Naive thymus-derived CD4-positive, alpha-beta T cell (primary cell): ENCODE measurements at places on chromosomes 7 and 10.

DNA sequence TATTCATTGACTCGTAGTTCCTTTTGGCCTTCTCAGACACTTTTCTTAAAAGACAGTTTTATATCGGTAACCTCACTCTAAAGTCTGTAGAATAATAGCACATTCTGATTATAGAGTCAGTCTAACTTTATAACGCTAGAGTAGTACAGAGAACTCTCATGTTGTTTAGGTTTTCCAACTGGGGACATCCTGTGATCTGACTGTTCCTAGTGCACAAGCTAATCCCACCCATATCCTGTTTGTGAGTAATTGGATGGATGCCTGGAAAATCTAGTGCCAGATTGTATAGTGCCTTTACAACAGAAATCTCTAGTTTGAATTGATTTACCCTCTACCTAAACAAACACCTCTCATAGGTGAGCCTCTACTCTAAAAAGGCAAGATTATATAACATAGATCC, 107.4 kb downstream of the ZEB1 start:
- DNase-seq: no peak
- H3K36me3 ChIP-seq: no peaks in the 10 kb centered on the region
- H3K4me3 ChIP-seq: no peak overlapping the region

DNA sequence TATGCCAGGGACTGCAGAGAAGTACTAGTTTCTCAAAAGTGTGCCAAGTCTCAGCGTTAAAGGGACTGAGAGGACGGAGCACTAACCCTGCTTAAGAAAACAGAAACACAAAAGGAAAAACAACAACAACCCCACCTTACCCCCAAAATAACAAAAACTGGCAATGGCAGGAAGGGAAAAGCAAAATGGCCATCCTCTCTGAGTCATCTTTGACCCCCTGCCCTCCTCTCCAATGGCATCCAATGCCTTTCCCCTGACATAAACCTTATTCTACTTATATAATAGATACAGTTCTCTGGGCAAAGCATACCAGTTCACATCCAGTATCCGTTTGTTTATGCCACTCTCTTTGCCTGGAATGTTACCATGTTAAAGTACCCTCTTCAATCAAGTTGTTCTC, 1.6 kb downstream of the POLR1F start:
- no peaks in the 10 kb centered on the region for H3K27me3 ChIP-seq
- DNase-seq: no peak
- peaks cover 19% of the 10 kb centered on the region for H3K4me1 ChIP-seq
- H3K36me3 ChIP-seq: peaks cover 3% of the 10 kb centered on the region
- H3K27ac ChIP-seq: no peak overlapping the region

DNA sequence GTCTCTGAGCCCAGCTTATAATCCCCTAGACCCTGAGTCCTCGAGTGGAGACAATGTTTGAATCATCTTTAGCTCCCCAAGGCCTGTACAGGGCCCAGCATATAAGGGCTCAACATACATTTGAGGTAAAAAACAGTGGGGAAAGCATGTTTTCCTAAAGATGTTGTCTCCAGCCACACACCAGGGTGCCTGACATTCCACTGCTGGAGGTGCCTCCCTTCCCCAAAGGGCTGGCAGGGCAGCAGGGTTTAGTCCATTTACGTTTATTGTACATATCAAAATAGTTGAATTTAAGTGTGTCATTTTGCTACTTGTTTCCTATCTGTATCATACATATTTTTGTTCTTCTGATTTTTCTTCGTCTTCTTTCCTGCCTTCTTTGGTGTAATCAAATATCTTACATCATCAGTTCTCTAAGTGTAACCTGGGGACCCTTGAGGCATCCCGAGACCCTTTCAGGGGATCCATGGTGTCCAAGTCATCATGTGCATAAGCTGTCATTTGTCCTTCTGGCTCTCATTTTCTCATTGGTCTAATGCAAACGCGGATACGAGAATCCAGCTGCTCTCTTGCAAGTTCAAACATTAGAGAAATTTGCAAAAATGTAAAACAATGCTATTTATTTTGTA, 101.6 kb downstream of the PDGFA start:
- no peak overlapping the region for H3K27ac ChIP-seq
- no peaks in the 10 kb centered on the region for H3K36me3 ChIP-seq
- no peak overlapping the region for H3K4me3 ChIP-seq
- no peaks in the 10 kb centered on the region for H3K27me3 ChIP-seq
- no peak for DNase-seq
- H3K4me1 ChIP-seq: peaks cover 6% of the 10 kb centered on the region

DNA sequence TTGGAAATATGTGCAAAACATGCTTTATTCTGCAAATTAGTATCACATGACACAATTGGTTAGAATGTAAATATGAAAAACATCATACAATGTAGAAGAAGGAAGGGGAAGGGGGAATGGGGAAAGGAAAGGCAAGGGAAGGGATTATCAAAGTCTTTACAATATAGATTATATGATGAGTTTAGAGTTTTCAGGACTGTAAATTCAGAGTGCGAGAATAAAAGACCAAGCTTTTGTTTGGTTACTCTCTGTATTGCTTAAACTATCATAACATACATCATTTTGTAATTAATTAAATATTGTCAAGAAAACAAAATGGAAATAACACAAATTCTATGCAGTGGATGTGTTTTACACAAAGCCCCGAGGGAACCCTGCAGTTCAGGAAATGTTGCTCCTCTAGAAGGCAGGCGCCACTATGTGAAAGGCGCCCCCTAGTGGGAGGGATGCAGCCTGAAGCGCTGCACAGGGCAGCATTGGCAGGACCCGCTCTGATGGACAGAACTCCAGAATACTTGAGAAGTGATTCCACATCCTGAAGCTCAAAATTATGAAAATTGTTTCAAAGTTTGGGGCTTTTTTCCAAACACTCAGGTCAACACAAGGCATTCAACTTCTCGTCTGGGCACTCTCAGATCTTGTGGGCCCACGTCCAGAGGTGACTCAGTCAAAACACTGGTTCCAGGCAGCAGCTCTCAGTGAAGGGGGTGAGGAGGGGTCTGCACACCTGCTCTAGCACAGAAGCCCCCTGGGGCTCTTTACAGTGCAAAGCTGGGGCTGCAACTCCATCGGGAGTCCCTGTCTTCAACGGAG, 31.6 kb upstream of the TMEM254 start:
- H3K36me3 ChIP-seq: no peaks in the 10 kb centered on the region
- no peak overlapping the region for H3K27ac ChIP-seq
- H3K4me1 ChIP-seq: no peaks in the 10 kb centered on the region
- H3K4me3 ChIP-seq: no peak overlapping the region
- H3K27me3 ChIP-seq: no peaks in the 10 kb centered on the region

- H3K4me3 ChIP-seq: no peak overlapping the region
- H3K36me3 ChIP-seq: no peaks in the 10 kb centered on the region
- no peak overlapping the region for H3K27ac ChIP-seq
- H3K4me1 ChIP-seq: no peaks in the 10 kb centered on the region
- H3K27me3 ChIP-seq: no peaks in the 10 kb centered on the region
- DNase-seq: no peak
Observed at GRCh38 chr10:7945034-7945433, 109.5 kb upstream of the GATA3 start.

GRCh38 chr7:44077681-44078091, 4.6 kb downstream of the POLM start:
- H3K27me3 ChIP-seq: no peaks in the 10 kb centered on the region
- H3K4me3 ChIP-seq: no peak overlapping the region
- no peak for DNase-seq
- peaks cover 15% of the 10 kb centered on the region for H3K4me1 ChIP-seq
- no peak overlapping the region for H3K27ac ChIP-seq
- peaks cover 15% of the 10 kb centered on the region for H3K36me3 ChIP-seq
